Caco-2 (cell line): ENCODE measurements at places on chromosomes 7 and 10. TPM values are rescaled to one million over a fixed set of nuclear protein-coding genes. Genes with fewer than 3 reads are reported as not detected.

- DNase-seq = no peak
Observed at GRCh38 chr10:97898429-97898828, 48.8 kb downstream of the GOLGA7B start.

GRCh38 chr10:26550774-26551526, 112.8 kb downstream of the APBB1IP start:
- DNase-seq = no peak

DNA sequence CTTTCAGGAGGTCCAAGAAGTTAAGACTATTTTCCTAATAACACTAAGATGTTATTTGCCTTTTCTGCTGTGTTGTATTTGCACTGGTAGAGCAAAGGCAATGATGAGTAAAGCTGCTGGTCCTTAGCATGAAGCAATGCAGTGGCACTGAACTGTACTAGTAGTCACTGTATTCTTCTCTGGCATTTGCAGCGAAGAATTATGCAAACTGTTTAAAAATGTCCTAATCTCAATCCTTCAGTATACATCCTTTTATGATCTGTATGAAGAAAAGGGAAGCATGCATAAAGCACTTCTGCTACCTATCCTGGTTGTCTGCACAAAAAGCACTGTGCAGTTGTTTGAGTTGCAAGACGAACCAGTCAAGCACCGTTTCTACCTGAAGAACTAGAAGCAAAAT, 20.4 kb downstream of the IGF2BP3 start:
- no peak for DNase-seq

DNA sequence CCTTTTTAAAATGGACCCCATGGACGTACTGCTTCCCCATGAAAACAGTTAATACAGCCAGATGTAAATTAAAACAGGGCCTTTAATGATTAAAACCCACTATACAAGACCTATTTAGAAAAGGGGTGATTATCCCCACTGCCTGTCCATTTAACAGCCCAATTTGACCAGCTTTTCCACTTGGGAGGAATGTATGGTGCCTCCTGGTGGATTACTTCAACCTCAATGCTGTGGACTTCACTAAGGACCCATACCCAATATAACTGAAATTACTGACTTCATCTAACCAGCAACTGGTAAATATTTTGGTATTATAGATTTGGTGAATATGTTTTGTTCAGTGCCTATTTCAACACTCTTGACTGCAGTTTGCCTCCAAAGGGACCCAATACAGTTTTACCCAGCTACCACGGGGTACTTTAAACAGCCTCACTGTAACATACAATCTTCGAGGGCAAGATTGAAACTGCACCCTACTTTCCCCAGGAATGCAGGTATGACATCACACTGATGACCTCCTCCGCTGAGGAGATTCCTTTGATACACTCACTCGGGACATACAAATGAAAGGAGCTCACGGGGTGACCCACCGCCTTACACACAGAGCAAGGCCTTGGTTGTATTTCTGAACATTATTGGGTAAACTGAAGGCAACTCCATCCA, 192.8 kb downstream of the DNAJC1 start:
- DNase-seq = no peak

GRCh38 chr10:90451283-90451682, 406.6 kb downstream of the HTR7 start:
- no peak for DNase-seq

GRCh38 chr10:128369101-128369650, 243.0 kb upstream of the MKI67 start:
- no peak for DNase-seq

The TMEM213 gene
- not detected in 2 replicates for total RNA-seq

- no peak for DNase-seq
Observed at GRCh38 chr10:62692085-62692484, 112.4 kb upstream of the ADO start.
